ENCODE measurements at places on chromosomes 11 and 22. TPM values are rescaled to one million over a fixed set of nuclear protein-coding genes. Genes with fewer than 3 reads are reported as not detected.
A peak's percentile ranks its signal among the peaks of the same experiment; 100 is the strongest.

- H3K4me3 ChIP-seq, result no peak overlapping the region
- H3K36me3 ChIP-seq, result no peaks in the 10 kb centered on the region
- H3K4me1 ChIP-seq, result peaks cover 5% of the 10 kb centered on the region
- H3K27me3 ChIP-seq, result peaks cover 4% of the 10 kb centered on the region
These were observed 6.1 kb upstream of the MUC5AC start for GRCh38 chr11:1151366-1152315.

DNA sequence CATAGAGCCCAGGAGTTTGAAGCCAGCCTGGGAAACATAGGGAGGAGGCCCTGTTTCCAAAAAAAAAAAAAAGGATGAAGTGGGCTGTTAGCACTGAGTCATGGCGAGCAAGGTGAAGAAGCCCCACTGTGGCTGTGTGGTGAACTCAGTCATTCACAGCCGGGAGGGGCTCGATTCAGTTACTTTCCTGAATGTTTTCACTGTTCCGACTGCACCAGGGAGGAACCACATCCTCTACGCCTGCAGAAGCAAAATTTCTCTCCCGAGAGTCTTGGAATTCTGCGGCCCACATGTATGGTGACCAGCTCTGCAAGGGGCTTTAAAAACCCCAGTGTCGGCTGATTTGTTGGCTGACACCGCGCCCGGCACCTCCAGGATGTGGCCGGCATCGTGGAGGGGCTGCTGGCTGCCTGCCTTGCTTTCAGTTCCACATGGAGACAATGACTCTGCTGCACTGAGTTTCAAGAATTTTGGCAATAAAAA, 27.8 kb upstream of the GRAMD4 start:
- peaks cover 70% of the 10 kb centered on the region for H3K4me1 ChIP-seq
- H3K27ac ChIP-seq, result peak overlapping the region; percentile 91
- no peaks in the 10 kb centered on the region for H3K27me3 ChIP-seq
- no peaks in the 10 kb centered on the region for H3K36me3 ChIP-seq

GRCh38 chr22:48651981-48652538, 1175.6 kb downstream of the BRD1 start:
- H3K27ac ChIP-seq, result no peak overlapping the region
- no peak overlapping the region for H3K4me3 ChIP-seq
- H3K27me3 ChIP-seq, result no peaks in the 10 kb centered on the region
- H3K36me3 ChIP-seq, result no peaks in the 10 kb centered on the region
- no peaks in the 10 kb centered on the region for H3K4me1 ChIP-seq

DNA sequence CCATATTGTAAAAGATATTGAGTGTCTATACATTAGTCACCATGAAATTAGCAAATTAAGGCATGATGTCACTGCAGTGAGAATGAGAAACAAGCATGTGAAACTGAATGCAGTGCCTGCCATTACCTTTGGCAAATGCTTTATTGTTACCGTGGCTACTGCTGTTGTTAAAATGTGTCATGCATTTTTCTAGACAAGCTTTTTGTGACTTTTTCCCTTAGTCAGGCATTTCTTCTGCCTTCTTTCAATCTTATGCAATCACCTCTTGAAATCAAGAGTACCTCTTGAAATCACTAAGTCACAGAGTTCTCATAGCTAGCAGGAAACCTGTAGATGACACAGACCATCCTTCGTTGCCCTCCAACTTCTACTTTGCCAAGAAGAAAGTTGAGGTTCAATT, 461.7 kb upstream of the TENM4 start:
- H3K36me3 ChIP-seq, result no peaks in the 10 kb centered on the region
- H3K27ac ChIP-seq, result no peak overlapping the region
- no peaks in the 10 kb centered on the region for H3K4me1 ChIP-seq
- no peak overlapping the region for H3K4me3 ChIP-seq
- no peak for DNase-seq

- H3K4me3 ChIP-seq, result peak overlapping the region; percentile 55
- peaks cover 25% of the 10 kb centered on the region for H3K4me1 ChIP-seq
- H3K27ac ChIP-seq, result no peak overlapping the region
- H3K36me3 ChIP-seq, result no peaks in the 10 kb centered on the region
- DNase-seq, result no peak
- H3K27me3 ChIP-seq, result peaks cover 49% of the 10 kb centered on the region
These were observed 673 bp upstream of the SHANK2 start for GRCh38 chr11:71252770-71253730.

DNA sequence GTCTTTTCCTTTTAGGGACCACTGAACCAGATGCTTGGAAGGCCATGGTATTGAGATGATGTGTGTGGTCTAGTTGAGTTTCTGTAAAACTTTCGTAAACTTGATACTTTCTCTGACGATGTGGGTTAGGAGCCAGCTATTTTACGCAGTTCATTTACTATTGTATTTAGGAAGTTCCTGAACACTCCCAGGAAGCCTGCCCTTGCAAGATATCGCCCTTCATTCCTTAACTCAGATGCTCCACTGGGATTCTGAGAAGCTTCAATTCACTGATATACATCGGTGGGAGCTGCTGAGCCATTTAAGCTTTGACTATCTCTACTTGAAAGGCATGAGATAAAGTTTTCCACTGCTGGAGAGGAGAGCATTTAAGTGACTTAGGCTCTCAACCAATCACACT, 121.3 kb downstream of the CSNK2A3 start:
- no peak overlapping the region for H3K4me3 ChIP-seq
- no peak overlapping the region for H3K27ac ChIP-seq
- no peaks in the 10 kb centered on the region for H3K4me1 ChIP-seq
- DNase-seq, result no peak
- peaks cover 9% of the 10 kb centered on the region for H3K27me3 ChIP-seq

Gene APOL5
- total RNA-seq, result not detected

Gene HEPHL1
- total RNA-seq, result not detected

DNA sequence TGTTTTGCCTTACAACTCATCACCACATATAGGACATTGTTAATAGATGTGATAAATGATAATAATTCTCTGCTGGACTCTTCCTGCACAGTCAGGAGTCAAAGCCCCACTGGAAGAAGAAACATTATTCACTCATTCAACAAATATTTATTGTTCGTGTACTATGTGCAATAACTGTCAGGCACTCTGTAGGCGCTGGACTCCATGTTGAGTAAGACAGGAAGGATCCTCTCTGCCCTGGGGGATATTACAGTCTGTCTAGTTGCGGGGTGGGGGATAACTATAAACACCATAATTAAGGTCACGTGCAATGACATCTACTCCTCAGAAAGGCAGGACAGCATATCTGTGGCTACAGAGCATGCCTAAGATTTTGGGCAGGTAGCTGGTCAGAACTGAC, 281.1 kb downstream of the FAT3 start:
- no peaks in the 10 kb centered on the region for H3K36me3 ChIP-seq
- no peaks in the 10 kb centered on the region for H3K27me3 ChIP-seq
- no peak overlapping the region for H3K4me3 ChIP-seq
- H3K27ac ChIP-seq, result no peak overlapping the region

GRCh38 chr11:13216019-13216710, 61.4 kb upstream of the BMAL1 start:
- no peaks in the 10 kb centered on the region for H3K4me1 ChIP-seq
- H3K36me3 ChIP-seq, result no peaks in the 10 kb centered on the region
- no peak overlapping the region for H3K4me3 ChIP-seq

DNA sequence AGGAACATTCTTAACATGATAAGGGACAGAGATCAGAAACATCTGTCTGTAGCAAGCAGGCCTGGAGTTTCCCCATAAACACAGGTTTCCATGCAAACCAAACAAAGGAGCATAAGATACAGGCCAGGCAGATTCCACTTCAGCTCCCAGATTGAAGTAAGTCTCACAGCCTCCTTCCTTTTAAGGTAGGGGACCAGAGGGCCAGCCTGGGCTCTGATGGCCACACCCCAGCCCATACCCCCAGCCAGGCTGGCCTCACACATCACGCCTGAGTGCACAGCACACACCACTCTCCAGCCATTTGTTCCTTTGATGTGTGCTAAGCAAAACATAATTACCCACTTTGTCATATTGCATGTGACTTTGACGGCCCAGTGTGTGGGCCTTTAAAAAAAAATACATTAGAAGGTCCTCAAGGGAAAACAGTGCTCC, 518.7 kb downstream of the NTM start:
- no peaks in the 10 kb centered on the region for H3K36me3 ChIP-seq
- DNase-seq, result no peak
- H3K27ac ChIP-seq, result no peak overlapping the region
- no peak overlapping the region for H3K4me3 ChIP-seq

DNA sequence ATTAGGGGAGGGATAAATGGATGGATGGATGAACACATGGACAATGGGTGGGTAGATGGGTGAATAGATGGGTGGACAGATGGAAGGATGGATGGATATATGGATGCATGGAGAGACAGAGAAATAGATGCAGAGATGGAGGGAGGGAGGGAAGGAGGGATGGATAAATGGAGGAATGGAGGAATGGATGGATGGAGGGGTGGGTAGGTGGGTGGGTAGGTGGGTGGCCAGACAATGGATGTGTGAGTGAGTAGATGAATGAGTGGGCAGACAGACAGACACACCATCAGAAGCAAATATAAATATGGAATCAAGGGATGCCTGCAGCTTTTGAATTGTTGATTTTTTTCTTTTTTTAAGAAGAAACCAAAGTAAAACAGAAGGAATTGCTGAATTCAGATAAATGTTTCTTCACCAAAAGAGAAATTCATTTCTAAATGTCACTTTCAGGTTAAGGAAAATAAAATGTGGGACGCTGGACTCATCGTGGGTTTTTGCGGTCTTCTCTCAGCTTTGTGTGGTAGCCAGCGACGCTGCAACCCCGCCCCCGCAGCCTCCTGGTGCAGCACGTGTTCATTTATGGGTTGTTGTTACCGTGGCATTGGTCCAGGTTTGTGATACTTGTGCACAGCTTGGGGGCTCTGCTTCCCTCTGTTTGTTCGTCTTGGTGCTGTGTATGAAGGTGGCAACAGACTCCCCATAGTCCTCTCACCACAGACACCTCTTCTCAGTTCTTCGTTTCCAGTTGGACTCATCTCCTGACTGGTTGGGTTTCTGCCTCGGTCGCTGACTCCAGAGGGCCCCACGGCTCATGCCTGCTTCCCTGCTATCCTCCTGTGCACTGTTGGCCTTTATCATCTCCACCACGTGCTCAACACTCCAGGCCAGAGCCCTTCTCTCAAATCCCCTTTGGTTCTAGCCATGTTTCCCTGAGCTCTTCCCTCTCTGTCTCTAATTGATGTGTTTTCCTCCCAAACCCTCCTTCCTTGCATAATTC, 76.4 kb downstream of the CDKN1C start:
- no peak overlapping the region for H3K27ac ChIP-seq
- no peaks in the 10 kb centered on the region for H3K27me3 ChIP-seq
- peaks cover 5% of the 10 kb centered on the region for H3K4me1 ChIP-seq
- no peak overlapping the region for H3K4me3 ChIP-seq
- DNase-seq, result no peak
- peaks cover 12% of the 10 kb centered on the region for H3K36me3 ChIP-seq

Gene FAM111B
- 48.0 TPM for total RNA-seq
